ENCODE measurements at places on chromosomes 6 and 20.
A peak's percentile ranks its signal among the peaks of the same experiment; 100 is the strongest.

DNA sequence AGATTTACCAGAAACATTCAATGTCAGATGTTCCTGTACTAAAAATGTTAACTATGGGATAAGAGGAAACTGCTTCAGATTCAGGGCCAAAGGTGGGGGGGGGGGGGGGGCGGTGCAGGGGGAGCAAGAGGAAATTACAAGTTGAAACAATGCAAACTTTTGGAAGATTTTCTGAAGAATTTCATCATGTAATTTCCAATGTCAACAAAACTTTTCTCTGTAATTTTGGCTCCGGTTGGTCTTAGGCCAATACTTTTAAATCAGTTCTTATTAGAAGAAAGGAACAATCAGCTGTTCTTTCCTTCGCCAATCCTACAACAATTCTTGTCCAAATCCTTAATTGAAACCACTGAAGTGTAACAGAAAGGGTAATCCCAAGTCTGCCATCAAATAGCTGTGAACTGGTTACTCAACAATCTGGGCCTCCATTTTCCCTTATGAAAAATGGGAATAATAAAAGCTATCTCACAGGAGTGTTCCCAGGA, 13.1 kb downstream of the UQCC1 start:
- DNase-seq = no peak

GRCh38 chr6:134026597-134026996, 25.8 kb downstream of the SLC2A12 start:
- DNase-seq = no peak

- no peak for DNase-seq
These were observed 21.1 kb downstream of the RAET1L start for GRCh38 chr6:150004101-150004782.

DNA sequence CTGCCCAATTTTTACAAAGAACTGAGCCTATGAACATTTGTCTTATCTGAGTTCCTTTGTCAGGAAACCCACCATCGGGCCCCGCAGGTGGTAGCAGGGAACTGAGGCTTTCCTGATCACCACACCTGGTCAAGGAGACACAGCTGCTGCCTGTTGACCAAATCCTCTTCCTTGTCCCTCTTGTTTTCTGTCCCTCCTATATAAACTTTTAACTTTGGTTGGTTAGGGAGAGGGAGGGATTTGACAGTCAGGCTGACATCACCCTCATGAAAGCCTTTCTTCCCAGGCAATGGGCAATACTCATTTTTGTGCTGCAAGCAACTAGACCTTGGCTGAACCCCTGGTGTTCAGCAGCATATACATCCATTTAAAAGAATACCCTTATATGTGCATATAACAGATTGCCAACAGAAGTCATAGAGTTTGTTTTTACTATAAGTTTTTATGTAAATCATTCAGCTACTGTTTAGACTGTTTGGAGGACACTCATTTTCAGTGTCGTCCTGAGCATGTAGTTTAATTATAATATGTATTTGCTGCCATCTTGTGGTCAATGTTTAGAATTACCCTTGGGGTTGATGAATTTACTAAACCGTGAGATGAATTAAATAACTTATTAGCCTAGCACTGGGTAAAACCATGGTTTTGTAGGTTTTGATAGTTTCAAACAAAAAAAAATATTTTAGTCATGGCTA, 17.0 kb downstream of the CRISP1 start:
- DNase-seq = no peak

- no peak for DNase-seq
These were observed 111.6 kb downstream of the TINAG start for GRCh38 chr6:54419885-54420284.

GRCh38 chr6:13038741-13039190, 289.6 kb downstream of the TBC1D7 start:
- DNase-seq = no peak

DNA sequence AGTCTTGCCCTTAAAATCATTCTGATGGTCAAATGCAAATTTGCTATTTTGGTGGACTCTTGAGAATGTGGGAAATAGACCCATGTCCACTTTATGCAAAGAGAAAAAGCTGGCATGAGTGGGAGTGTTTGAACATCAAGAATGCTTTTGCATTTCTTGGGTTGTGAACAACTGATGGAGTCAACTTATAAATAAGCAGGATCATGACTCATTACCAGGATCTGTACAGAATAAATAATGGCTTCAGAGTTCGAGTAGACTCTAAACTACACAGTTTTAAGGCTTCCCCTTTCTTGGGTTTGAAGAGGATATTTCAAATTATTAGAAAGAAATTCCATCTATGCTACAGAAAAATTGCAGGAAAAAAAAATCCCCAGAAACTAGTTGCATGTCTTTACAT, 195.5 kb downstream of the EYA4 start:
- DNase-seq = no peak

GRCh38 chr6:107743311-107743710, 80.8 kb downstream of the SCML4 start:
- no peak for DNase-seq

DNA sequence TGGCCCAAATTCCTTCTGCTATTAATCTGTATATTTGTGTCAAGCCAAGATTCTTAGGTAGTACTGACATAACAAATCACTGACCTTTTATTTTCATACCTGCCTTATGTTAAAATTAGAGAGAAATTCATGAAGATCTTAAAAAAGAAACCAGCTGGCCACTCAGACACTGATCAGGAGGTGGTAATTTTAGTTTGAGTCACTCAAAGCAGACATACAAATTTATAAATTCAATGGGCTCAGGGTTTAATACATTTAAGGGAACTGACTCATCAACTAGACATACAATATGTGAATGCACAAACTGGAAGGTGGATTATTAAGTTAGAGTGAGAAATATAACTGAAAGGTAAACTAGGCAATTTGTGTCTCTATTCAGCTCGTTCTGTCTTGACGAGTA, 711.9 kb upstream of the EYS start:
- DNase-seq = no peak

- no peak for DNase-seq
These were observed 22.4 kb downstream of the ITCH start for GRCh38 chr20:34385464-34385863.

DNA sequence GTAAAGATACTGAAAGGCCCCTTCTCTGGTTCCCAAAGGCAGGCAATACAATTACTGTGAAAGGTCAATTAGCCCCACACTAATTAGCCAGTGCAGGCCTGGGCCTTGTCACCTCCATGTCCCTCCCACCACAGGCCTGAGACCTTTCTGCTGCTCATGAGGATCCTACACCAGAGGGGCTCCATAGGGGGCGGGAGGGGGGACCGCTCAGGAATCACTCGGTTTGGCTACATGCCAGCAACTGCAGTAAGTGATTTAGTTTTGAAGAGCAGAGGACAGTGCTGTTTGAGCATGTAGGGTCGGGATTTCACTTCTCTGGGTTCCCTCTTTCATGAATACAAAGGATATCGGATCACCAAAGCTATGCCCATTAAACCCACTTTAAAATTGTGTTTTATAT, 455.6 kb downstream of the PRKN start:
- DNase-seq = no peak

DNA sequence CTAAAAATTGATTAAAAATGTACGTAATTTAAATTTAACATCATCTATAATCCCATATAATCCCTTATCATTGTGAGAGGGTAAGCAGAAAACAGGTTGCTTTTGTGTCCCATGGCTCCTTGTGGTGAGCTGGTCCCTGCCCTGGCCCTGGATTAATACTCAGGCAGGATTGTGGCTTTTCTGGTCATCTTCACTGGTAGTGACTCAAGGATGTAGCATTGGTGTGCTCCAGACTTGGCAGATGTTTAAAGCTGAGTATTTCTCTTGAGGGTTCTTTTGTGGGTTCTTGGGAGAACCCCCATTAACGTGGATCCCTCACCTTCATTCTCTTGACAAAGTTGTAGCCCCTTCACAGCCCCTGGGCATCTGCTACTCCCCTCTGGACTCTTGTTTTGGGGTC, 39.3 kb downstream of the SNRNP48 start:
- DNase-seq = no peak

- no peak for DNase-seq
These were observed 77.3 kb upstream of the TMEM244 start for GRCh38 chr6:129938249-129939020.

DNA sequence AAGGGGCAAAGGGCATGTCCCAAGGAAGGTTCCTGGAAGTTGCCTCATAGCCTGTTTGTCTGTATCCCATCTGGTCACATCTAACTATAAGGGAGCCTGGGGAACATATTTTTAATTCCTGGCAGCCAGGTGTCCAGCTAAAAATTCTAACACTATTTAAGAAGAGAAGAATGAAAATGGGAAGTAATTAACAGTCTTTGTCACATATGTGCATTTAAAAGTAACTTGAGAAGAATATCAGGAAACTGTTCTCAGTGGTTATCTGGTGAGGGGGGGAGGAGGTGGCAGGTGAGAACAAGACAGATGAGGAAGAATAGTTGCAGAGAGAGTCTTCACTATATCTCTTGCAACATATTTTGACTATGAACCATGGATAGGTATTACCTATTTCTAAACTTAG, 75.5 kb upstream of the ELOVL5 start:
- no peak for DNase-seq

GRCh38 chr6:72522735-72523141, 99.1 kb upstream of the KCNQ5 start:
- no peak for DNase-seq

DNA sequence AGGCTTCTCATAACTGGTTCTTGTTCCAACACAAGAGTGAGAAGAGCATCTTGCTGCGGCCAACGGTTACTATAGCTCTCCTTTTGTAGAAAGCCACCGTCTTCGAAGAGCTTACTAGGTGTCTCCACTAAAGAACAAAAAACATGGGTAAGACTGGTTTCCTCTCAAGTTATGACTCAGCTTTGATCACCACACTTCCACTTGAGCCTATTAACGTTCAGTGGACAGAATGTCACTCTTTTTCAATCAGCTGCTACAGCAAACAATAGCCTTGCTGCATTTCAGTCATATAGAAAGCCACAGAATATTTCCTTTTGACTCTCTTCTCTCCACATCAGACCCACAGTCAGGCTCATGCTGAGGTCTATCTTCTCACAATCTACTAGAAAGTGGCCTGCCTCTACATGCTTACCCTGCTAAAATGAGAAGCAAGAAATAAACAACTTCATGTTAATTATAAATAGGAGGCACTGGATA, 243.5 kb upstream of the PREP start:
- peak; percentile 7 for DNase-seq

GRCh38 chr20:21534886-21535285, 21.0 kb upstream of the NKX2-2 start:
- DNase-seq = no peak

- DNase-seq = no peak
These were observed 57.7 kb downstream of the PPP1R16B start for GRCh38 chr20:38863024-38863851.

- no peak for DNase-seq
These were observed 105.1 kb downstream of the TRMT11 start for GRCh38 chr6:126091466-126091865.

GRCh38 chr6:129671442-129672340, 38.3 kb downstream of the ARHGAP18 start:
- DNase-seq = no peak

DNA sequence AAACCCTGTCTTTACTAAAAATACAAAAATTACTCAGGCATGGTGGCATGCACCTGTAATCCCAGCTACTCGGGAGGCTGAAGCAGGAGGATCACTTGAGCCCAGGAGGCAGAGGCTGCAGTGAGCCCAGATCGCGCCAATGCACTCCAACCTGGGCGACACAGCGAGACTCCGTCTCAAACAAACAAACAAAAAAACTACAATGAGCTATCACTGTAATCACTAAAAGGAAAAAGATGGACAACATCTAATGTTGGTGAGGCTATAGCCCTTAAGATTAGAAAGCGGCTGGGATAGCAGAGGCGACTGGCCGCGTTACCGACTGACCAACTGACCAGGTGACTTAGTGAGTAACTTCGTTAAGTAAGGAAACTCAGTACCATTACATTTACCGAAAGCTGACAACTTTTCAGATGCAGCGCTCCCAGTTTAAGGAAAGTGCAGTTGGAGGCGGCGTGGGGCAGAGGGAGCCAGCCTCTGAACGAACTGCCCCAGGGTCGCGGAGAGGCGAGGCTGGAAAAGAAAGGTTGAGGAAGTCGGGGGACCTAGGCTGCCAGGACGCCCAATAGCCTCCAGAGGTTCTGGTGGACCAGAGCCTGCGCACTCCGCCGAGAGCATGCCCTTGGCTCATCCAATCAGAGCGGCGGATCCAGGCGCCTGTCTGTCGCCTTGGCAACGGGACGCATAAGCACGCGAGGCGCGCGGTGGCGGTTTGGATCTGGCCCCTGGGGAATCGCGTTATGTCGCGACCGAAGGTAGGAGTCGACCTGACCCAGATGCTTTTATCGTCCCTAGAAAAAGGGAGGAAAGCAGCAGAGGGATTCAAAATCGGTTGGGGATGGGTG, 8.9 kb downstream of the TTLL9 start:
- peak; percentile 76 for DNase-seq

DNA sequence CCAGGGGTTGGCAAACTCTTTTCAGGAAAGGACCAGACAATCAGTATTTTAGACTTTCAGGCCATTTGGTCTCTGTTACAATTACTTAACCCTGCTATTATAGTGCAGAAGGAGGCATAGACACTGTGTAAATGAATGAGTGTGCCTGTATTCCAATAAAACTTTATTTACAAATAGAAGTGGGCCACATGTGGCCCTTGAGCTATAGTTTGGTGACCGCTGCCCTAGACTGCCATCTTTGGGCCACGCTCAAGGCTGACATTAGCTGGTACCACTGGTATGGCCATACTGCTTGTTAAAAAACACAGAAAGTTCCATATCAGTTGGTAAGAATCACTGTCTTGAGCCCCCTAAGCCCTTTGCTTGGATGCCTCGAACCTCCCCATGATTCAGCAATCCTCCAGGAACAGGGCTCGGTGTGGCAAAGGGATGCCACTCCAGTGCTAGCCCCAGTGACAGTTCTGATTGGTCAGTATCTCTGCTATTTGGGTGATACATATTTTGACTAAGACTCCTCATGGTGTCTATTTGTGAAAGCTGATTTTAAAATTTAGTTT, 23.3 kb upstream of the SNRNP48 start:
- DNase-seq = no peak

GRCh38 chr6:34602318-34603111, 46.4 kb upstream of the SPDEF start:
- no peak for DNase-seq

DNA sequence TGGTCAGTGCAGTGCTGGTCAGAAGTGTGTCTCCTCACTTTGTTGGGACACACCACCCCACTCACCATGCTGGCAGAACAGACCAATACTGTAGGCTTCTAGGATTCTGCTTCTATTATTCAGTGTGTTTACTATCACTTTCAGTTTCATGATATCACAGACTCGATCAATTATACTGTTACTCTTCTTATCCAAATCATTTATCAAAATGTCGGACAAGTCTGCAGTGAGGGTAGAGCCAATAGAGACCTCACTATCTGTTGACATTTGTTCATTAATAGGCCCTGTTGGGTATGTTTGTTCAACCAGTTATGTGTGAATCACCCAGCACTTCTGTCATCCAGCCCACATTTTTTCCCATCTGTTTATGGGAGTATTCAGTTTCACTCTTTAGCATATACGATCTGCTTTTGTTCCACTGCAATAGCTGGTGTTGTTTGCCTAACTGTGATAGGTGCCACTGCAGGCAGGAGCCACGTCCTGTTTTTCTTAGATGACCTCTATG, 140.1 kb downstream of the NRN1 start:
- no peak for DNase-seq

GRCh38 chr6:39553860-39554802, 171.1 kb downstream of the KIF6 start:
- no peak for DNase-seq

GRCh38 chr6:89379281-89379680, 26.8 kb upstream of the UBE2J1 start:
- DNase-seq = no peak

GRCh38 chr6:85278466-85279035, 171.3 kb upstream of the NT5E start:
- DNase-seq = no peak

Data from stimulated activated CD8-positive, alpha-beta memory T cell treated with anti-CD3 and anti-CD28 coated beads, Interleukin-2, amount 100 ng/mL, for 48 hours (primary cell).